ENCODE measurements at places on chromosomes 2 and 18.

- no peak for DNase-seq
Observed at GRCh38 chr18:63119647-63120046, 199.9 kb downstream of the BCL2 start.

GRCh38 chr2:98771721-98772524 is 41.0 kb upstream of the MGAT4A start:
- no peak for DNase-seq

DNA sequence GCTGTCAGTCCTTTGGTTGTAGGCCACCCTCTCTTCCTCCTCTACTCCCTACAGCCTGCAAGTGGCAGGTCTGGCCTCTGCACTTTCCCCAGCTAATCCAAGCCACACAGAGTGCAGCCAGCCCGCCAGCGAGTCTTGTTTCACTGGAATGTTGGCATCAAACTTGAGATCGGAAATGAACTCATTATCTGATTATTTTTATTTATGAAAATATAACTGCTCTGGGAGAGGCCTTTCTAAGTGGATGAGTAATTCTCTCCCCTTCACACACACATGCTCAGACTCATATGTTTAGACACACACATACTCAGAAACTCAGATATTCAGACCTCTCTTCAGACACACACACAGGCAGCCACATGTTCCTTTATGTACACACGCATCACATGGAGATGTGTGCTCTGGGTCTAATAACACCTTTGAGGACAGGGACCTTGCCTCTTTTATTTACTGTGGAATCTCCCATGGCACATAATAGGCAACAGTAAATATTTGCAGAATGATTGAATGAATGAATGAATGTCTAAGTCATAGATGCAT is 151.3 kb downstream of the ZFP36L2 start:
- DNase-seq, result no peak

DNA sequence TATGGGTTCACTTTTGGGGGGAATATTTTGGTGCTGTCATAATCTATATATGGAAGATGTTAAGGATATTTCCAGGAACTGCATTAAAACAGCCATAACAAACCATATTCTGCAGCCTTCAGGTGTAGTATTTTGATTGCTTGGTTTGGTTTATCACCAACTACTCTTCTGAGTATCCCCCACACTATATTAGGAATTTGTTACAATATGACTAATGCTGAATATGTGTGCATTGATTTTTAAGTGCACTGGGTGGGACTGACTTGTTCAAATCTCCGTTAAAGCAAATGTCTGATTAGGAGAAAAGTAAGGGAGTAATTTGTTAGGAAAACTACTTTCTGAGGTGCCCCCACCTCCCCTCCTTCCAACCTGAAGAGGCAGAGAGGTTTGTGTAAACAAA is 47.7 kb downstream of the SPTBN1 start:
- no peak for DNase-seq

DNA sequence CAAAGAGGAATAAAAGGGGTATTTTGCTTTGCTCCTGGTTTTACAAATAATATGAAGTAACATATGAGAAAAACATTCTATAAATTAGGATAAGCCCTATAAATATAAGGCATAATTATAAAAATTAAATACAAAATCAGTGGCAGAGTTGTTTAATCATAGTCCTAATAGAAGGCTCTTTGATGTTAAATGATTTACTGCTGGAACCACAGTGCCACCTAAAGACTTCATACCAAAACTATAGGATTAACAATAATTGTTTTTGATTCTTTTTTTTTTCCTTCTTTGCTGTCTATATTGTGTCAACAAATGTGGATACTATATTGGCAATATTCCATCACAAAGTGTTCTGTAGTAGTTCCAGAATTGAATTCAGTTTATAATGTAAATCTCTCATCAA is 837.7 kb upstream of the SLC39A10 start:
- no peak for DNase-seq
